ENCODE measurements at places on chromosomes 3 and 15. TPM values are rescaled to one million over a fixed set of nuclear protein-coding genes. Genes with fewer than 3 reads are reported as not detected.

- DNase-seq: no peak
- H3K27me3 ChIP-seq: no peaks in the 10 kb centered on the region
- no peak overlapping the region for H3K27ac ChIP-seq
- no peaks in the 10 kb centered on the region for H3K4me1 ChIP-seq
- H3K36me3 ChIP-seq: no peaks in the 10 kb centered on the region
Measured at GRCh38 chr15:81589671-81590070, 215.7 kb upstream of the TMC3 start.

DNA sequence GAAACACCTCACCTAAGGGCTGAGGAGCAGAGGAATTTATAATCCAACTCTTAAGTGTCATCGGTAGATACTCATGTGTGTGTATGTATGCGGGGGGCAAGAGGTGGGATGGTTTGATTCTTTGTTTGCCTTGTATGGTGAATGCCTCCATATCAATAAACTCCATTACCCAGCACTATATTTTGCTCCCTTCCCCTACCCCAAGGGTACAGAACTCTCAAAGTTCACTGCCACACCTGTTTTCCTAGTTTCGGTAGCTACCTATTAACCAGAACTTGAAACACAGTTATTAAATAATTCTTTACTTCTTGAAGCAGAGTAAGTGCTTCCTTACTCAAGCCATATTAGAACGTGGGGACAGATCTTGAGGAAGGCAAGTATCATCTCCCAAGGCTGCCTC is 400.8 kb upstream of the SUCLG2 start:
- H3K27ac ChIP-seq: no peak overlapping the region
- no peaks in the 10 kb centered on the region for H3K36me3 ChIP-seq
- H3K27me3 ChIP-seq: no peaks in the 10 kb centered on the region
- no peaks in the 10 kb centered on the region for H3K4me1 ChIP-seq
- no peak for DNase-seq

Gene CCDC174
- 16.7 TPM for total RNA-seq

GRCh38 chr15:74343127-74343796 is 24.2 kb downstream of the CYP11A1 start:
- no peaks in the 10 kb centered on the region for H3K27me3 ChIP-seq
- H3K36me3 ChIP-seq: no peaks in the 10 kb centered on the region
- no peaks in the 10 kb centered on the region for H3K4me1 ChIP-seq
- H3K4me3 ChIP-seq: no peak overlapping the region
- DNase-seq: no peak
- H3K27ac ChIP-seq: no peak overlapping the region

DNA sequence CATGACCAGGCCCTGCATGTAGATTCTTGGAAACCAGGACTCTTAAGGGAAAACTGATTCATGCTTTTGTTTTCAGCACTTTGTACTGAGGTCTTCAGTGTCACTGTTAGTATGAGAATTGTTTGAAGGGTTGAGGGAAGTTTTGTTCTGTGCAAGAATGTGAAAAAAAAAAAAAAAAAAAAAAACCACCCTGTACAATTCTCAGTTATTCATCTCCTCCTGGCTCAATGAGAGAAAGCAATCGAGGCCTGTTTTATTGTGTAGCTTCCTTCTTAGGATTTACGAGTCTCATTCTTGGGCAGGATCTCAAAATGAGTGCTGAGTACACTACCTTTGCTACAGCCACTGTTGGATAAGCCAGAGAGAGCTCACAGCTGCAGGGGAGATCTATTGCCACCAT is 469.5 kb downstream of the CNTN4 start:
- H3K4me1 ChIP-seq: no peaks in the 10 kb centered on the region
- H3K36me3 ChIP-seq: no peaks in the 10 kb centered on the region
- no peak overlapping the region for H3K4me3 ChIP-seq
- DNase-seq: no peak

Measured in Karpas-422 (cell line).